ENCODE measurements at places on chromosomes 3 and 15. TPM values are rescaled to one million over a fixed set of nuclear protein-coding genes. Genes with fewer than 3 reads are reported as not detected.

Gene KLHL6
- 6.9 TPM for total RNA-seq

Gene PLCL2
- 7.1 TPM for total RNA-seq

Gene ALG3
- 43.5 TPM for total RNA-seq

Gene NDUFAF3
- total RNA-seq: 45.0 TPM

Gene PRR23C
- total RNA-seq: not detected

Gene SERINC4
- not detected for total RNA-seq

Gene PLXNB1
- 46.9 TPM for total RNA-seq

Gene ACTRT3
- total RNA-seq: 1.5 TPM

Gene C3orf70
- 1.8 TPM for total RNA-seq

Gene FOXB1
- not detected for total RNA-seq

Gene P3H2
- 18.1 TPM for total RNA-seq

Gene CD200R1
- total RNA-seq: not detected

Gene TBL1XR1
- 296 TPM for total RNA-seq

Gene SPATA12
- 0.13 TPM for total RNA-seq

Gene CP
- 0.81 TPM for total RNA-seq

Gene SMCO1
- total RNA-seq: not detected

Gene TRPM1
- 0.81 TPM for total RNA-seq

Gene SEMA7A
- 0.65 TPM for total RNA-seq

Gene WDR49
- 0.65 TPM for total RNA-seq

Measured in bladder microvascular endothelial cell (primary cell).